ENCODE measurements at places on chromosomes 5 and 9. TPM values are rescaled to one million over a fixed set of nuclear protein-coding genes. Genes with fewer than 3 reads are reported as not detected.

ARSI gene
- total RNA-seq = not detected

CYSRT1 gene
- total RNA-seq = 0.53 TPM

SLCO6A1 gene
- total RNA-seq = not detected

TBCA gene
- total RNA-seq = 178 TPM

TNFSF15 gene
- total RNA-seq = 0.16 TPM

GRK6 gene
- total RNA-seq = 159 TPM

FOXI1 gene
- total RNA-seq = not detected

PLCXD3 gene
- total RNA-seq = not detected

GRCh38 chr5:125245216-125245615, 498.8 kb upstream of the ZNF608 start:
- no peak for DNase-seq

DNA sequence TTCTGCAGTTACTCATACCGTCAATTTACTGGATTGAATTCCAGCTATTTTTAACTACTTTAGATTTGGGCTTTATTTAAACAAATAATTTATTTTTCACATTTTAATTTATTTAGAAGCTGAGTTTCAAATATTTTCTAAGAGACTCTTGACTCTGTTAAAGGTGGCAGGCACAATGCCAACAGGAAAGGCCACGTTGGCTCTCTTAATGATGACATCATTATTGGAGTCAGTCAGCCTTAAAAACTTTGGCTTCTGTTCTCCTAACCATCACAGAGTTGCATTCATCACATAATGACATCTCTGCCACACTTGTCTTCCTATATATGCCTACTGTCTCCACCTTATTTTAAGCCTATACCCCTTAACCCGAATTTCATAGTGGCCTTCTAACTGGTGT, 172.3 kb upstream of the PLPPR1 start:
- DNase-seq = no peak

- DNase-seq = no peak
These were observed 26.3 kb downstream of the SLC28A3 start for GRCh38 chr9:84314306-84314705.

- no peak for DNase-seq
These were observed 13.2 kb upstream of the PCA3 start for GRCh38 chr9:76751001-76751400.

- no peak for DNase-seq
These were observed 20.3 kb downstream of the MFAP3 start for GRCh38 chr5:154059039-154059430.

DNA sequence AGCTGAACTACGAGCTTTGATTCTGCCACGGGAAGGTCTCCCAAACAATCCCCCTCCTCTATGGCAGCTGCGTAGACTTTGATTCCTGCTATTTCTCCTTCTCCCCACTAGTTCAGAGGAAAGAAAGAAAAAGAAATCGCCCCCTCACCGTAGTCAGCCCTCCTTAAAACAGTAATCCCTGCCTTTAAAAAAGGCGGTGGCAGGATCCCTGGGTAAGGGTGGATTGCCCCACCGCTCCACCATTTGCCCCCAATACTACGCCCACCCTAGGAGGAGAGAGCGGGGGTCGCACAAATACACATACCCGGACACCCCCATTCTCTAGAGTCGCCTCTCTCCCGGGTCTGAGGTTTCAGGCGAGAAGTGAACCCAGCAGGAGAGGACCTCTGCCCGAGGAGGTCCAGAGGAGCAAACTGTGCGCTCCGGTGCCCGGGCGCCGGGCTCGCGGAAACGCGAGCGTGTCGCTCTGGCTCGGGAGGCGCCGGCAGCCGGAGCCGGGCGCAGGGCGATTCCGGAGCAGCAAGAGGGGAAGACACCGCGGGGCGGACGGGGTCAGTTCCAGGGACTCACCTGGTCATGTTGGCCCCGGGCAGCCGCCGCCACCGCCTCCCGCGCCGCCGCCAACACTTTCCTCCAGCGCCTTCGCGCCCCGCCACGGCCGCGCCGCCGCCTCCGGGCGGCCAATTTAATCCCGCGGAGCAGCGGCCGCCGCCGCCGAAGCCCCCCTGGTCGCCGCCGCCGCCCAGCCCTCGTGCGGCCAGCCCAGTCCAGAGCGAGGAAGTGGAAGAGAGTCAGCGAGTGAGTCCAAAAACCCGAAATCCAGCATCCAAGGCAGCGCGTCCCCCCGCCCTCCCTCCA, 1057.7 kb upstream of the DMAC1 start:
- no peak for DNase-seq

GRCh38 chr5:151624476-151624875, 33.3 kb upstream of the FAT2 start:
- DNase-seq = no peak

DNA sequence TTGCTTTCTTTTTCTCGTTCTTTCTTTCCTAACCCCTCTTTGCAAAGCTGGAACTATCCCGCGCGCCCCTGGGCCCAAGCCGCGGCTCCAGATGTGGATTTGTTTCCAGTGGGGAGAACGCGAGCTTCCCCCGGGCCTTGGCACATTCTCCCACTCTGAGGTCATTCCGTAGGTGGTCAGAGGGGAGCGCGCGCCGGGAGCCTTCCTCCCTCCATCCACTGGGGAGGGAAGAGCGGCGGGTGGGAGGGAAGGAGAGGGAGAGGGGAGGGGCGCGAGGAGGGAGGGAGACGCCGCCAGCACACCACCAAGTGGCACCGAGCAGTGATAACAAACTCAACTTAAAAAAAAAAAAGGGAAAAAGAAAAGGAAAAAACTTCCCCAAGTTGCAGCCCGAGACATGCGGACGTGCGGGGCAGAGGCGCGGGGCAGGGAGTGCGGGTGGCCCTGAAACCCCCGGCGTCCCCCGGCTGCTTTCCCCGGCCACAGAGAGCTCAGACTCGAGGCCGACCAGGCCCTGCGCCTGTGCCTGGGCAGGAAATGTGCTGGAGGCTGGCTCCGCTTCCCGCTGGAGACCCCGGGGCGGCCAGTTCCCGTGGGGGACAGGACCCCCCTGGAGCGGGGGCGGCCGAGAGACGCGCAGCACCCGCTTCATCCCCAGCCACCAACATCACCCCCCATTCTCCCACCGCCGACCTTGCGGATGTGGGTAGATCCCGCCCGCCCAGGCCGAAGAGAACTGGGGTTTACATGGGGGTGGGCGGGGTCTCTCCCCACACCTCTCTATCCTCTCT, 3.1 kb downstream of the IER5L start:
- DNase-seq = peak; percentile 75

- DNase-seq = no peak
These were observed 19.8 kb upstream of the FAM151B start for GRCh38 chr5:80468131-80468530.
